Gastroesophageal sphincter (tissue), 4 donors: ENCODE measurements at places on chromosomes 2 and 18. TPM values are rescaled to one million over a fixed set of nuclear protein-coding genes. Genes with fewer than 3 reads are reported as not detected.

The TEKT4 gene
- not detected for total RNA-seq

The LAMA3 gene
- 9.4 TPM for total RNA-seq

GRCh38 chr2:176947754-176948153 is 264.8 kb upstream of the HNRNPA3 start:
- no peak for ATAC-seq

DNA sequence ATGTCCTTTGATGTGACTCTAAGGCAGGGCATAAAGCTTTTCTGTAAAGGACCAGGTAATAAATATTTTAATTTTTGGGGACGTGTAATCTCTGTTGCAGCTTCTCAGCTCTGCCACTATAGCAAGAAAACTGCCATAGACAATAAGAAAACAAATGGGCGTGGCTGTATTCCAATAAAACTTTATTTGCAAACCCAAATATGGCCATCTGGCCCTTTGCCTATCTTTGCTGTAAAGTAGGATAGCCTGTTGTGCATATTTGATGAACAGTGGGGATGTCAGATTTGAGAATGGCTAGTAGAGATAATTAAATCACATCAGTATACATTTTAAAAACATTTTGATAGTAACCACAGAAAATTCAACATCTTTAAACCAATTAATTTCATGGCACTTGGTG is 95.6 kb upstream of the NOSTRIN start:
- ATAC-seq: no peak

DNA sequence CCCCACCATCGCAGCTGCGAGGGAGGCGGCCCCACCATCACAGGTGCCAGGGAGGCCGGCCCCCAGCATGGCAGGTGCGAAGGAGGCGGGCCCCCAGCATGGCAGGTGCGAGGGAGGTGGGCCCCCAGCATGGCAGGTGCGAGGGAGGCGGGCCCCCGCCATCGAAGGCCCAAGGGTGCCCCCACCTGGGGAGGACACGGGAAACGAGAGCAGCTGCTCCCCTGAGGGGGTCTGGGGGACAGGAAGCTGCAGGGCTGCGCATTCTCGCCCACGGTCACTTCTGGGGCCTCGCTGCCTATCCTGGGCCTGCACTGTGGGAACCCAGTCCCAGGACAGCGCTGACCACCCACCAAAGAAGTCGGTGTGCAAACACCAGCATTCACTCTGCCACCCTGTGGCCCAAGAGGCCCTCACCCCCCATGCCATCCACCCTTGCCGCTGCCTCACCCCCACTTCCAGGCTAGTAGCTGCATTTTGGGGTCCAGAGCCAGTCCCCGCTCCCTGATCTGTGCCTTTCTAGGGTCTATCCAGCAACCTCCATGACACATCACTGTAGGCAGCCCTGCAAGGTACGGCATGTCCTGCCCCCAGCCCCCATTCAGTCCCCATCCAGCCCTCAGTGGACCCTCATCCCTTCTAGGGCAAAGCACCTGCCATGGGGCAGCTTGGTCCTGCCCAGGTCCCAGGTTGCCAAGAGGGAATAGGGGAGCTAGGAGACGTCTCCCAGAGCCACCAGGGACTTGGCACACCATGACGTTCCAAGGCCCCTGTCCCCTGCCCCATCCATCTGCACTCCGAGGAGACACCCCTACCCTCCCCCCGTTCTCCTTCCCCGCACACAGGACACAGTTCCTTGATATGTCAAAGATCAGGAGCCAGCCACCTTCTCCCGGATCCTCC is 24.0 kb upstream of the GPC1 start:
- no peak for ATAC-seq
